ENCODE measurements at places on chromosomes 12 and 14.

DNA sequence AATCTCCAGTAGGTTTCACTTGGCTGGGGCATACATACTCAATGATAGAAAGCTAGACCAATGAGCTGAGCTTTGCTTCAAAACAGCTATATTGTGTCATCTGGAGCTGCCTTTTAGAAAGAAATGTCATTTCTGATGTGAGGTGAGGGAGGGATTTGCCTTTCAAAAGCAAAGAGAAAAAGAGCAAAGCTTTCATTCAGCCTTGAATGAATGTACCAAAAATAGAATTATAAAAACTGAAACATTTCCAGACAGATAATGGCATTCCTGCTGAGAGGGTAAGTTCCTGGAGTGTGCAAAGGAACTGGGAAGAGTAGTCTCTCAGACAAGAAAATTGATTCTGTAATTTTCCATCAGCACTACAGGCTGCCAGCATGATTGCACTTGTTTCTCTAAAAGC lies 710.0 kb downstream of the LRFN5 start:
- DNase-seq, result no peak

DNA sequence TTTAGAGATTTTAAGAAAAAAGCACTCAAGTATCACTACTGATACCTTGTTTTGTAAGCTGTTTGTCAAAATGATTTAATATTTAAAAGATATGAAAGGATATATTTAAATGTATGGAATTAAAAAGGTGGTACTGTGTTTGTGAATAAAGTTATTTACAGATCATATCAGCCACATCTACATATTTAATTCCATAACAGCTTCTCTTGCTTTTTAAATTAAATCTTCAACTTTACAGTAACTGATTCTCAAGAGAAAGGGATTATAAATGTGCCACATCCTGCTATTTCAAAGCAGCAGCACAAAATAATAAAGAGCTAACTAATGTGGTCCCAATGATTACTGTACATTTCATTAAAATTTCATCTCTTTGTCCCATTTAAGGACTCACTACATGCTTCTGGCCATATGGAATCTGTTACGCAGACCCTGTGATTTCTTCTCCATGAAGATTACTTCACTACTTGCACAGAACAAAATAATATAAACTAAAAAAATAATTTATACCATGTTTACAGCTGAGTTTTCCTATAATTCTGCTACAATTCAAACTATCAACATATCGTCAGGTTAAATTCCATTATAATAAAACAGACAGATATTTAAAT lies 117.8 kb downstream of the MED13L start:
- DNase-seq, result no peak

- DNase-seq, result no peak
Observed at GRCh38 chr14:92897922-92898565, 24.9 kb upstream of the CHGA start.

- DNase-seq, result no peak
Observed at GRCh38 chr12:28574746-28575592, 384.7 kb downstream of the CCDC91 start.

GRCh38 chr12:21843795-21844194 lies 69.3 kb upstream of the KCNJ8 start:
- DNase-seq, result no peak

- DNase-seq, result no peak
Observed at GRCh38 chr14:88559852-88560251, 3.0 kb upstream of the ZC3H14 start.

- DNase-seq, result no peak
Observed at GRCh38 chr14:70716958-70717357, 75.2 kb downstream of the TTC9 start.
